ENCODE measurements at places on chromosomes 12 and 14. TPM values are rescaled to one million over a fixed set of nuclear protein-coding genes. Genes with fewer than 3 reads are reported as not detected.

The KRT83 gene
- 18.8 TPM for total RNA-seq

- DNase-seq = peak; percentile 60
These were observed 11.3 kb downstream of the BDKRB1 start for GRCh38 chr14:96267336-96267735.

The PNMA1 gene
- 15.7 TPM for total RNA-seq

DNA sequence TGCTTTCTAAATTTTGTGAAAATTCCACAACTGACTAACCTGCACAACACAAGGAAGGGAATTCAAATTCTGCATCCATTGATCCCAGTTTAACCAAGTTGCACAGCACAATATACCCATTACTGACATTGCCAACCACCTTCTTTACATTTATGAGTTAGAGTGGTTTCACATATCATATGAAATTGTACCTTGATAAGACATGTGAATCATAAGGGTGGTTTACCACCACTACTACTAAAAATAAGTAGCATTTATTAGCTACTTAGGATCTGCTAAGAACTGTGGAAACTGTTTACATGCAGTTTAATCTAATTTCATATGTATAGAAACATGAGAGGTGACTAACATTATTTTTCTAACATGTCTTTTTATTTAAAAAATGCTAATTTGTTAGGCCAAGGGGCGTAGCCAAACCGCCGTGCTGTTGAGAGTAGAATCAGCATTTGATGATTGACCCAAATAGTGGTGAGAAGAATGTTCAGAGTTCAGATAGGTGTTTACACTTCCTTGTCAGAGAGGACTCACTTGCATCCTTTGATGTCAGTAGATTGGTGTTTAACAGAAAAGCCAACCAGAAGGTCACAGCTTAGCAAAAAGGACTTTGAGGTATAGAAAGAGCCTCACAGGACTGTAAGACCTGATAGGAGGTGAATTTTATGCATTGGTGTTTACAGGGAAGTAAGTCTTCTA is 56.2 kb downstream of the LRFN5 start:
- no peak for DNase-seq

DNA sequence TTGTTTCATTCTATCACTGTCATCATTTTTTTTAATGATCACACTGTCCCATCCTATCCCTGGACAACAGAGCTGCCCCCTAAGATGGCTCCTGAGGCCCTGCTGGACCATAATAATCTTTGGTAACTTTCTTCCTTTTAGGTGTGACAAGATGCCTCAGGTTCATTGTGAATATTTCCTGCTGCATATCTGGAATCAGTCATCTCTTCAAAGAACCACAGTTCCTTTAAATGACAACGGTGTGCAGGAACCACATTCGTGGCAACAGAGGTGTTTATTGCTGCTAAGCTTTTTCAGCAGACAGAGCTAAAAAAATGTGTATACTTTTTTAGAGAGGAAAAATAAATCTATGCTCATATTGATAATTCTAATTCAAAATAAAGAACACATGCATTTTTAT is 312.9 kb downstream of the MED13L start:
- no peak for DNase-seq

The TFCP2 gene
- total RNA-seq = 17.4 TPM

DNA sequence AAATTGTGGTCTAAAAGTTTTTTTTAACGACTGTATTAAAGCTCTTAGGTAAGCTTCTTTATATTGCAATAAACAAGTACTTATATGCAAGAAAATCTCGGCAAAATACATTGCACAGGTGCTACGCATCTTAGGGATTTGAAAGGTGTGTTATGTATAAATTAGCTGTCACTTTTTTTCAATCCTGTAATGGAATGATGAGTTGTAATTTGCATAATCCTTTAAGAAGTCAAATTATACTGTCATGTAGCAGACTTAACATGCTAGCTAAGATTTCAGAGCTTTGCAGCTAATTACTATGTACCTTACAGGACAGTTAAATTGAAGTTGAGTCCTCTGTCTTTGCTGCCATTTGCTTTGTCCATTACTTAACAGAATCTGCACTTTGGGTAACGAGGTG is 117.5 kb downstream of the NPAS3 start:
- DNase-seq = no peak
